ENCODE measurements at places on chromosomes 12 and 14.

- DNase-seq = no peak
Observed at GRCh38 chr12:121495746-121496145, 85.1 kb downstream of the KDM2B start.

DNA sequence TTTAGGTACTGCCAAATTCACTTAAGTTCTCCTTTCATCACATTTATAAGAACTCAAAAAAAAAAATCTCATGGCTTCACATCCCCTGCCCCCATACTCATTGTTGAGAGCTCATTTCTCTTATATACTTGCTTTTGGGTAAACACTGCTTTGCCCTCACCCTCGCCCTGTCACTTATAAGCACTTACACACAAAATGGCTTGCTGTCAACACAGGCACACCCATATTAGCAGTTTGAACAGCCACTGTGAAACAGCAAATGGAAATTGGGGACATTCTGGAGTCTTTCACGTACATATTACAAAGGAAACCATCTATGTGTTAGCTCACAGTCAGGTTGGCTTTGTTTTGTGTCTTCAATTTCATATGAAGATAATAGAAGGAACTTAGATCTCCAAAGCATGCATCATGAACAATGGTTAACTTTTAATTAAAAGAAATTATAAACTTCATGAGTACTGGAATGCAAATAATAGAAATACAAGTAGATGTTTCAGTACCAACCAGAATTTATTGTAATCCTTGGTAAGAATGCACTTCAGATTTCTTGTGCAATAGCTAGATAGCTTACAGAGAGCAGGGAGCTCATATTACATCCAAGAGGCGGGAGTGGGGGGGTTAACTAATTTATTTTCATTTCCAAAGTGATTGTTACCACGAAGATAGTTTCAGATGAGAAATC lies 272.2 kb downstream of the ALG10B start:
- no peak for DNase-seq

DNA sequence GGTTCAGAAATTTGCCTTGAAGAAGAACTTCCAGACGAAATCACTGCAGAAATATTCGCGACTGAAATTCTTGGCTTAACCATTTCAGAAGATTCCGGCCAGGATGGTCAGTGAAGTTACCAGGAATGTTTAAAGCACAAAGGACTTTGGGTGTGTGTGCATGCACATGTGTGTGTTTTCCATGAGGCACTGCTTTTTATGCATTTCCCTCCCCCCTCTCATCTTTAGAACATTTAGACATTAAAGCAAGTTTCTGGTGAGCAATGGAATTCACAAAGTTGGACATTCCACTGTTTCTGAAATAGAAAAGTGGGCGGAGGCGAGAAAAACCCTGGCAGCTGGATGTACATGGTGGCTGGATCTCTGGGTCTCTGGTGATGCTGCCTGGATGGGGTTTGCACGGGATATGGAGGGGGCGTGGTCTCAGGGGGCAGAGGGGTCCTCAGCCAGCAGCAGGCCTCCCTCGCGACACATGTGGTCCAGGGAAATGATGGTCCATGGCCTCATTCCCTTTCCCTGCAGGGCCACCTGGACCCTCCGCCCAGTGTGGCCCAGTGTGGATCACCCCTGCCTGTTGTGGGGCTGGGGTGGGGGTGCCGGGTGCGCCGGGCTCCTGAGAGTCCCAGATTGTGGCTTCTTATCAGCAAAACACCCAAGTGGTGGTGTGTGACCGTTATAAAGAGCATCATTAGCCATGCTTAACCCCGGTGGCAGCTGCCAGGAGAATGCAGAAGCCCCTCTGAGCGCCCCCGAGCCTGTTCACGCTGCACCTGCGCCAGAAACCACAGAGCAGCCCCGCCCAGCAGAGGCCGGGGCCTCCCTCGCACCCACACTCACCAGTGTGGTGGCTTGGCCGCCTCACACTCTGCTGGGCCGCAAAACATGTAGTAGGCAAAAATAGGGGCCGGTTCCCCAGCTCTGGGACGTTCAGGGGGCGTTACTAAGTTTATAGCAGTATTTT lies 17.8 kb upstream of the BCL7A start:
- DNase-seq = no peak

DNA sequence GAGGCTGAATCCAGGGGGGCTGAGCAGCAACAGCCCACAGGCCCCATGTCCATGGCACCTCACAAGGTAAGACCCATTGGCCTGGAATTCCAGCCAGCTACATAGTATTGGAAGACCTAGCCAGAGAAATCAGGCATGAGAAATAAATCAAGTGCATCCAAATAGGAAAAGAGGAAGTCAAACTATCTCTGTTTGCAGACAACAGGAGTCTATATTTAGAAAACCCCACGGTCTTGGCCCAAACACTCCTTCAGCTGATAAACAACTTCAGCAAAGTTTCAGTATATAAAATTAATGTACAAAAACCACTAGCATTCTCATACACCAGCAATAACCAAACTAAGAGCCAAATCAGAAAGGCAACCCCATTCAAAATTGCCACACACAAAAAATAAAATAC lies 16.9 kb downstream of the PDE6H start:
- DNase-seq = no peak

GRCh38 chr12:43208627-43209026 lies 343.4 kb downstream of the ADAMTS20 start:
- no peak for DNase-seq

DNA sequence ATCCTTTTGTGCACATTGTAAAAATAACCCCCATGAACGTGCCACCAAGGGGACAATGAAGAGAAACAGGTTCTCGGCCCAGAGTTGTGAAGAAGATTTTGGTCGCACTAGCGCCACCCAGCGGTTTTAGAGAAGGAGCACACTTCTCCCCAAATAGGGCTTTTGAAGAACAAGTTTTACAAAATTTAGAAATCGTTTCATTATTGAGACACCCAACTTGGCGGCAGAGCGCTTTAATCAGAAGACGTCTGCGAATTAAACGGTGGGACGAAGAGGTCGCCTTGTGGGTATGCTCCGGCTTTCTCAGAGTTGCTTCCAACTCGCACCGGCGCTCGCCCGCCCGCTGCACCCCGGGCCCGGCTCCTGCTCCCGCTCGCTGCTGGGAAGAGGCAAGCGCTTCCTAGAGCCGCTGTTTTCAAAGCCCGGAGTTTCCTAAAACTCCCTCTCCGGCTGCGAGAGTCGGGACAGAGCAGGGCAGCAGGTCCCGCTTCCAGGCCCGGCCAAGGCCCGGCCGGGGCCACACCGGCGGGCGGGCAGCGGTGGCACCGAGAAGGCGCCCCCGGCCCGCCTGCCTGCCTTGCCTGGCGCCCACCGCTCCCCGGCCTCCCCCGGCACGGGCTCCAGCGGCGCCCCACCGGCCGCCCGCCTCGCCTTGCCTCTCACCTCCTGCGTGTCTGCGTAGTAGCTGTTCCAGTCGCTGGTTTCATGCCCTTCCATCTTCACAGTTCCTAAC lies 645 bp downstream of the FOXA1 start:
- peak; percentile 74 for DNase-seq

DNA sequence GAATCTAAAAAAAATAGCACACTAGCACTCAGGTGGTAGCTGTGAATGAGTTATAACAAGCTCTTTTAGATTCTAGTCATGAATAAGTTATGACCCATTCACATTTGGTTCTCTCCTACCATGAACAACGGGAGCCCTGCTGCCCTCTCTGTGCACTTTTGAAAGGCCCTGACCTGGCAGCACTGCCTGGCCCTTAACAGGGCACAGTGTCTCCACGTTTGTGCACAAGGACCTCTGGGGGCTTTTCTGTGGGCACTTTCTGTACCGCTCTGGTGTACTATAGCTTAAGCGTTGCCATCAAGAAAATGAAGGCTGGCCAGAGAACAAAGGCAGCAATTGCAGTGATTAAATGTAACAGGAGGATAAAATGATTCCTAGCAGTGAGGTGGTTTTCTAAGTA lies 21.2 kb downstream of the CCDC92 start:
- DNase-seq = no peak

DNA sequence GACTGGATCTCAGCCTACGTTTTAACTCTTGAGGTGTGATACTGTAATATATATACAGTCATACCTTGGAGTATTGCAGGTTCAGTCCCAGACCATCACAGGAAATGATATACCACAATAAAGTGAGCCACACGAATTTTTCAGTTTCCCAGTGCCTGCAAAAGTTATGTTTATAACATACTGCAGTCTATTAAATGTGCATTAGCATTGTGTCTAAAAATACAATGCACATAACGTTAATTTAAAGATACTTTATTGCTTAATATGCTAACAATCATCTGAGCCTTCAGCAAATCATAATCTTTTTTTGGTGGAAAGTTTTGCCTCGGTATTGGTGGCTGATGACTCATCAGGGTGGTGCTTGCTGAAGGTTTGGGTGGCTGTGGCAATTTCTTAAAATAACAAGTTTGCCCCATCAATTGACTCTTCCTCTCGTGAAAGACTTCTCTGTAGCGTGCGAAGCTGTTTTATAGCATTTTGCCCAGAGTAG lies 18.9 kb downstream of the PYROXD1 start:
- DNase-seq = peak; percentile 42

GRCh38 chr12:16555630-16556029 lies 50.3 kb downstream of the LMO3 start:
- DNase-seq = no peak

DNA sequence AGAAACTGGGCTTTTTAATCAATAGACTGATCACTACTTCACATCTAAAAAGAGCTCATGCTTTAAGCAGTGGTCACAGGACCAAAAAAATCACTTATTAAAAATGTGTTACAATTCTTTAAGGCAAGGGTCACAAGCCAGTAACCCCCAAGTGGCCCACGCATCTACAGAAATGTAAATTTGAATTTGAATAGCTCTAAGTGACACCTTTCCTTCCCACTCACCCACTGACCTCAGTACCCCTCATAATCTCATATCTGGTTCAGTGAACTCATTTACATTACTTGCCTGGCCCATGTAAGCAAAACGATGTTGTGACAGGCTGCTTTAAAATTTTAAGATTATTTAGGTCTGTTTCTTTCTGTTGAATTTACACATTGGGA lies 27.4 kb downstream of the NELL2 start:
- DNase-seq = no peak

DNA sequence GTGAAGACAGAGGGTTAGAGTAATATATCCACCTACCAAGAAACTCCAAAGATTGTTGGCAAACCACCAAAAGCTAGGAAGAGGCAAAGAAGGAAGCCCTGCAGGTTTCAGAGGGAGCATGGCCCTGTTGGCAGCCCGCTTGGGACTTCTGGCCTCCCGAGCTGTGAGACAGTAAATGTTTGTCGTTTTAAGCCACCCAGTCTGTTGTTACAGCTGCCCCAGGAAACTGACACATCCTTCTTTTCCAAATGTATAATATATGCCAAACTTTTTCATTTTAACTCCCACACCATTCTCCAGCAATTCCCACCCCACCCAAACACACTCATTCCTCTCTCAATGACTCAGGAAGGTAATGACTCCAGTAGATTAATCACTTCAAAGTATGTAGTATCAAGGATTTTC lies 74.0 kb downstream of the RPS29 start:
- no peak for DNase-seq

- no peak for DNase-seq
Observed at GRCh38 chr14:90602088-90602687, 205.4 kb downstream of the CALM1 start.

Measured in suppressor macrophage treated with lipopolysaccharide for 4 hours (primary cell).